ENCODE measurements at places on chromosomes 3 and 15.
A peak's percentile ranks its signal among the peaks of the same experiment; 100 is the strongest.

GRCh38 chr3:24686808-24687207 lies 192.2 kb upstream of the THRB start:
- no peak for DNase-seq

GRCh38 chr3:76479161-76479650 lies 560.7 kb upstream of the ROBO2 start:
- no peak for DNase-seq

GRCh38 chr15:39232512-39232911 lies 348.4 kb upstream of the THBS1 start:
- no peak for DNase-seq

DNA sequence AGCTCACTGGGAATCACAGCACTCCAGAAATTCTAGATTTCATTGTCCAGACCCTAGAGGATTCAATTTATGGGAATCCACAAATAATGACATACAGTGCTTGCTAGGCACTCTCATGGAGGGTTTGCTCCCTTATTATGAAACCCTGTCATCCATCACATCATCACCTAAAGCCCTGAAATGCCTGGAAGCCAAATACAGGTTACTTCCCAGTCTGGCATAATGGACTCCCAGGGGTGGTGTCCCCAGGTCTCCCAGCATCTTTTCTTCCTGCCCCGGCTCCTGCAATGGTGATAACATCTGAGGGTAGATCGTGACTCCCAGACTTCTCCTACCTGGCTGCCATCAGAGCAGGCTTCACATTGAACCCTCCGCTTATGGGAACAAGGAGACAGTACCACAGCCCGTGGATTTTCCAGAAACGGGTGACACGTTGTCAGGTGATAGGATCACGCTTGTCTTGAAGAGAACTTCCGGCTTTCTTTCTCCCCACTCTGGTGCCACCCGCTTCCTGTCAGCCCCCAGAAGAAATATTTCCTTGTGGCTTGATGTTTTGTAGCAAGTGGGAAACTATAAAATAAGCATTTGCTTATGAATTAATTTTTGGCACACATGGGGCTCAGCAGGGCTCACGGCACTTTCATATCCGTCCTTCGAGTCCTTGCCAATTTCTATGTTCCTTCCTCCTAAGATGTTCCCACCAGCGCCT lies 238.7 kb upstream of the BHLHE40 start:
- DNase-seq: no peak

DNA sequence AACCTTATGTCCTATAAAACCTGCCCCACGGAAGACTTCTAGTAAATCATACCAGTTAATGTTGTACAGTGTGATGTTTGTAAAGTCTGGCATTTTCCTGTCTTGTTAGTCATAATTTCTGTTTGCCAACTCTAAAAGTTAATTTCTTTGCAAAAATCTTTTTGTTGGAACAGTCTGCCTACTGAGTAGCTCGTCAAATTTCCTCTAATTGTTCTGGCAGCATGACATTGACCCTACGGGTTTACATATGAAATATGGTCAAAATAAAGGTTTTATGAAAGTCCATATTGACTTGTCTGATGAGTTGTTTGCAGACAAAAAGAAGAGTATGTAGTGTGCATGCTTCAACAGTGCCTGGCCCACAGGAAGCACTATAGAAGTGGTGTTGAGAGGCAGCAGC lies 79.8 kb upstream of the SOX2 start:
- DNase-seq: peak; percentile 69

GRCh38 chr15:51878446-51879386 lies 49.3 kb downstream of the TMOD3 start:
- peak; percentile 97 for DNase-seq

DNA sequence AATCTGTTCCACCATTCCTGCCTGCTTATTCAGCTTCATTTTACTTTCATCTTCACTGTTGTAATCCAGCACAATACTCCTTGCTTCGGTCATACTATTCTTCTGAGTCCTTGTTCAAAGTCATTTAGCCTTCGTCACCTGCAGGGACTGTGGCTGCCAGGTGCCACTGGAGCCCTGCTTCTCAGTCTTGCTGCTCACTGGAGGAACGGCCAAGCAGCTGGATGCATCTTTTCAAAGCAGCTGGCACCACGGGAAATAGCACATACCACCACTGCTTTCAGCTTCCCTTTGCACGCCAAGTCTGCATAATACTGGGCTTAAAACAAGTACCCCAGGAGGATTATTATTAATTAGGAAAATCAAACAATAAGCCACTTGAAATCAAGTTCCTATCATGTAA lies 287.6 kb downstream of the BCHE start:
- DNase-seq: no peak

DNA sequence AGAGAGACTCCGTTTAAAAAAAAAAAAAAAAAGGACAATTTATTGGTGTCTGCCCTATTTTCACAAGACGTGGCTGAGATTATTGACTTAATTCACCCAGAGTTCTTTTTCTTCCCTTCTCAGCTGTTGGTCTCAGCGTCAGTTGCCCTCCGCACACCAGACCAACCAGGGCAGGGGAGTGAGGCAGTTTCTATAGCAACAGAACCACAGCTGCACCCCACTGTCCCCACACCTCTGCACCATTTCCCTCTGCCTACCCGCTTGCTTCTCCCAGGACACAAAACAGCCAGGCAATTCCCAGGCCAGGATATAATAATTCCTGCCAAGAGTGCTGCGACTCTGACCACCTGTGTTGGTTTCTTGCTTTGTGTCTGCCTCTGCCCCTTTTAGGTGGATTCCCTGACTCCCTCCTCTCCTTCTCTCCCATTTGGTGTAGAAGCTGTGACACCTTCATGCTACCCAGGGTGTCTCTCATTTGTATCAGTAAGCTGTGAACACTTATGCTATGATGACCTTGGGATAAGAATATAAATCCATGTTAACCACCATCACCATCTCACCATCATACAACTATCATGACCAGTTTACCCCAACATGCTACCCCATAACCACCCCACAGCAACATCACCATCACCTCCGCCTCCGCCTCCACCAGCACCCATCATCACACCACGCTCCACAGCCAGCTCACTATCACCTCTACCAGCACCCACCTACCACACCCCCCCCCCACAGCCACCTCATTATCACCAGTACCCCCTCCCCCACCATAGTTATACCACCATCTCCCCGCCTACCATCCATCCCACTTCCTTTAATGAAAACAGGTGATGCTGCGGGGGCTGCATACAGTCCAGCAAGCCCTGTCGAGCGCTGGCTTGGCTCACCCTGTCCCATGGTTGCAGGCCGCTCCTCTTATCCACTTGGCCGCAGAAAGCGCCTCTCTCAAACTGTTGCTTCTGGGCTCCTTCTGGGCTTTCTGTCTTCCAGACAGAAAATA lies 589 bp downstream of the EPB42 start:
- no peak for DNase-seq

- DNase-seq: no peak
These were observed 41.7 kb downstream of the ARIH1 start for GRCh38 chr15:72515591-72516389.

DNA sequence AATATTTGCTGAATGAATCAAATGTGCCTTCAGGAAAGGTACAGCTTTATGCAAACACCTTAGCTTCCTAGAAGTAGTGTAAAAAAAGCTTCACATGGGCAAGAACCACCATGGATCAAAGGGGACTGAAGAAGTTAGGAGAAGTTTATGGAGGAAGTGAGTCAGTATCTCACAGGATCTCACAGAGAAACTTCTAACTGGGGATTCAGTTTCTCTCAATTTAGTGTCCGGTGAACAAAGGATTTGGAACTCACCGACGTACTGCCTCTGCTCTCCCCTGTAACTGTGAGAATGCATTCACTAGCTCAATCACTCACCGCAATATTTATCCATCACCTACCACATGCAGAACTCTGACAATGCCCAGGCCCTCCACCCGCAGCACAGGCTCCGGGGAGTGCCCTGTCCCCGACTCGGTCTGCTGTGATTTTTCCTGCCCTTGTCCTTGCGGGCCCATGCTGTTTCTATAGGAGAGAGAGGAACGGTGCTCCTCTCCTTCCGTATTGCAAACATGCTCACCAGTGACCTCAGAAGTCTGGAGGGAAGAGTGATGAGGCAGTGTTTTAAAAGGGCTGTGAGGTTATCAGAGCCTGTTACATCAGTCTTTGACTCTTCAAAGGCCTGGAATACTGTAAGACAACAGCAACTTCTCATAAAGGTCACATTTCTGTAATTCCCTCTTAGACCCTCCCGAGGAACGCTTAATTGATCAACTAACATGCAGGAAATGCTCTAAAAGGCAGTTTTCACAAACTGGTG lies 222.5 kb upstream of the ICE2 start:
- no peak for DNase-seq

- DNase-seq: no peak
These were observed 32.7 kb downstream of the GLDN start for GRCh38 chr15:51374131-51374530.

GRCh38 chr3:150073513-150073912 lies 102.8 kb upstream of the PFN2 start:
- no peak for DNase-seq

GRCh38 chr3:15341030-15341726 lies 8.8 kb upstream of the SH3BP5 start:
- no peak for DNase-seq

DNA sequence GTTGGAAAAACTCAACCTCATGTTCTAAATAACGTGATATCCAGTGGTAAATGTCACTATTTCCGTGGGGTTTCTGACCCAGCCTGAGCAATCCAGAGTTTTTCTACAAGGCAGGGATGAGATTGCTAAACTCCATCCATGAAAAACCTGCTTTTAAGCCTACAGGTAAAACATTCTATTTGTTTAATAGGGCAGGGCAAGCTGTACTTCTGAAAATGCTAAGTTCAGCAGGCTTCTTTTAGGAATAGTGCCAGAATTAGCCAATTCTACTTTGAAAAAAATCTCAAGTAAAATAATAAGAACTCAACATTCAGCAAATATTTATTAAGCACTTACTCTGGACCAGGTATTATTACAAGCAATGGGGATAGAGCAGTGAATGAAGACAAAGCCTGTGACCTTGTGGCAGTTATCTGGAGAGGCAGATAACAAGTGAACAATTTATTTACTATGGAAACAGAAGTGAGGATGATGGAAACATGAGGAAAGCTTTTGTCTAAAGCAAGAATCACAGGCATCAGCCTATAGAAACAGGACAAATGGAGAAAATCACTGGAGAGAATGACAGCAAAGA lies 13.3 kb downstream of the RPSA start:
- DNase-seq: no peak

DNA sequence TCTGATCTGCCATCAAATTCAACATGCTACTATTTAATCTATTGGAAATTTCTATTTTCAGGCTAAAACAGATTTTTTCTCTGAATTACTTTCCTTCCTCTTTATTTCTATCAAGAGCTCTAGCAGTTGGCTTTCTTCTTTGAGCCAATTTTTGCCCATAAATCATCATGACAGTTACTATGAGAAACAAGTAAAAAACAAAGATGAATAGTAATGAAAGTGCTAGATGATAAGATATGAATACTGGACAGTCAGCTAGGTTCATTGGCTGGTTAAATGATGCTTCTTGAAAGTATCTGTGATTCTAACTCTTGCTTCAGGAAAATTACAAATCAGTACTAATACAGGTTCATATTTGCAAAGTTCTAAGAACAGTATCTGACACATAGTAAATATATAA lies 38.6 kb upstream of the NANOGP8 start:
- no peak for DNase-seq

GRCh38 chr3:69474186-69474585 lies 88.3 kb upstream of the FRMD4B start:
- DNase-seq: no peak

DNA sequence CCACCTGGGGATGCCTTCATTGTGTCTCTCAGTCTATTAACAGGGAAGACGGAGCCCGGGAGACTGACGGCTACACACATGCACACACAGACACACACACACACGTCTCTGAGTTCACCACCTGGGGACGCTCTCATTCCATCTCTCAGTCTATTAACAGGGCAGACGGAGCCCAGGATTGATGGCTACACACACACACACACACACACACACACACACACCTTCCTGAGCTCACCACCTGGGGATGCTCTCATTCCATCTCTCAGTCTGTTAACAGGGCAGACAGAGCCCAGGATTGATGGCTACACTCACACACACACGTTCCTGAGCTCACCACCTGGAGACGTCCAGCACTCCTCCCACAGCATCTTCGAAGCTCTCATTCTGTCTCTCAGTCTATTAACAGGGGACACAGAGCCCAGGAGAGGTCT lies 143.9 kb downstream of the OR4M2 start:
- no peak for DNase-seq

DNA sequence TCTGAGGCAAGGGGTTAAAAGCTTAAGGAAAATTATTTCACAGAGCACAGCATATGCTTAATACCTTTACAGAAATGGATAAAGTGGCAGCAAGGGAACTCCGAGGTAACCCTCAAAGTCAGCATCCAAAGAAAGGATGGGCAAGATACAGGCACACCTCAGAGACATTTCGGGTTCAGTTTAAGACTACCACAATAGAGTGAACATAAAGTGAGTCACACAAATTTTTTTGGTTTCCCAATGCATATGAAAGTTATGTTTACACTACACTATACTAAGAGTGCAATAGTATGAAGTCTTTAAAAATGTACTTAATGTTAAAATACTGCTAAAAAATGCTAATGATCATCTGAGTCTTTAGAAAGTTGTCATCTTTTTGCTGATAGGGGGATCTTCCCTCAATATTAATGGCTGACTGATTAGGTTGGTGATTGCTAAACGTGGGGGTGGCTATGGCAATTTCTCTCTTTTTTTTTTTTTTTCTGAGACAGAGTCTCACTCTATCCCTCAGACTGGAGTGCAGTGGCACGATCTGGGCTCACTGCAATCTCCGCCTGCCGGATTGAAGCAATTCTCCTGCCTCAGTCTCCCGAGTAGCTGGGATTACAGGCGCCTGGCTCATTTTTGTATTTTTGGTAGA lies 10.0 kb downstream of the UBR1 start:
- DNase-seq: no peak

DNA sequence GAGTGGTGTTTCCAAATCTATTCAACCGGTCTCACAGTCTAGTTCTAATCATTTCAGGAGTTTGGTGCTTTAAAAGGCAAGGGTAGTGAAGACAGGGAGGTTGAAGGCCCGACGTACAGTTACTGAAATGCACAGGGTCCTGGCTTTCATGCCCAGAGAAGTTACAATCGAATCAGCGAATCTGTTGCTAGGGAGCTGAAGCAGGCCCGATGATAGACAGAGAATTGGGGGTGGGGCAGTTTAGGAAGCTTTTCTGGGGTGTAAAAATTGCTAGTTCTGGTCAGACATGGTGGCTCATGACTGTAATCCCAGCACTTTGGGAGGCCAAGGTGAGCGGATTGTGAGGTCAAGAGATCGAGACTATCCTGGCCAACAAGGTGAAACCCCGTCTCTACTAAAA lies 63.1 kb upstream of the ATP13A3 start:
- DNase-seq: no peak

DNA sequence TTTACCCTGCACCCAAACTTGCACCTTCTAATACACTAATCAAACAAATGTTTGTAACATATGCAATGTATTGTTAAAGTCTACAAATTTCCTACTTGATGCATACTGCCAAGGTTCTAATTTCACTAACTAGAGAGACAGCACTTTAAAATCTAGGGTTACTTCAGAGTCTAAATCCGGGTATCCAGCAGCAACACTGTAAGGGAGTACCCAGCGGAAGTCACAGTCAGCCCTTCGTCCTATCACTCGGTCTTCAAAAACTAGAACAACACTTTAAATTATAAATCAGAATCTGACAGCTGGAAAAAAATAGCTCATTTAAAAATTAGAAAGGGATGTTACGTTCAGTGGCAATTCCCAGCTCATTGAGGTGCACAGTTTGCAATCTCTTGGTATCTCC lies 8.3 kb downstream of the TNIK start:
- no peak for DNase-seq

Measured in pulmonary artery endothelial cell (primary cell).